ENCODE measurements at places on chromosomes 5 and 9.
A peak's percentile ranks its signal among the peaks of the same experiment; 100 is the strongest.

- DNase-seq, result no peak
These were observed 6.5 kb downstream of the SH3PXD2B start for GRCh38 chr5:172447646-172448365.

GRCh38 chr5:50699737-50700136 lies 33.3 kb downstream of the PARP8 start:
- DNase-seq, result no peak

GRCh38 chr9:89036891-89037290 lies 45.6 kb downstream of the S1PR3 start:
- no peak for DNase-seq

GRCh38 chr5:179344431-179345182 lies 654 bp downstream of the ADAMTS2 start:
- no peak for DNase-seq

GRCh38 chr9:74379718-74380117 lies 117.4 kb upstream of the RORB start:
- peak; percentile 2 for DNase-seq

DNA sequence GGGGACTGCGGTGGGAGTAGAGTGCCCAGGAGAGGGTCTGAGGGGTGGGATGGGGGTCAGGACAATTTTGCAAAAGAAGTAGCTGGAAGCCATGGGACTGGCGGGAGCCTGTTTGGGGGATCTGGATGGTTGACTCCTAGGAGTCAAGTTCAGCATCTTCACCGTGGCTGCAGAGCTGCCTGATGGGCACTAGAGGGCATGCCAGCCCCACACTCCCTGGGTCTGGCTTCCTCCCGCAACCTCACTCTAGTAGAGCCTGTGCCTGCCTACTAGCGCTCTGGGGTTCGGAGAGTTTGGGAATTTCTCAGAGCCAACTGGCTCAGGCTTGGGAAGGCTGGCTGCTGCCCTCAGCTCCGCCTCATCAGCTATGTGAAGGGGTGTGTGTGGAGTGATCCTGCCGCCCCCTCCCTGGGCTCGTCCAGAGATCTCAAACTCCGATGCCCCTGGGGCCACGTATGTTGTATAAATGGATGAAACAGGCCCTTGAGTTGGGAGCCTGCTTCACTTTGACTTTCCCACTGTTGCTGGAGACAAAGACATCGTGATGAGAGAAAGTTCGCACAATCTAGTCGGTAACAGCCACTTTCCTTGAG lies 10.8 kb downstream of the TSPAN17 start:
- DNase-seq, result peak; percentile 64

Data from CD4-positive, alpha-beta memory T cell (primary cell).